Activated CD4-positive, alpha-beta T cell treated with anti-CD3 and anti-CD28 coated beads for 1 hour (primary cell): ENCODE measurements at places on chromosomes 4 and X.

GRCh38 chrX:120029354-120029753 lies 48.1 kb downstream of the RHOXF2B start:
- no peak for DNase-seq

- no peak for DNase-seq
Observed at GRCh38 chr4:118351851-118352827, 664 bp downstream of the PRSS12 start.

DNA sequence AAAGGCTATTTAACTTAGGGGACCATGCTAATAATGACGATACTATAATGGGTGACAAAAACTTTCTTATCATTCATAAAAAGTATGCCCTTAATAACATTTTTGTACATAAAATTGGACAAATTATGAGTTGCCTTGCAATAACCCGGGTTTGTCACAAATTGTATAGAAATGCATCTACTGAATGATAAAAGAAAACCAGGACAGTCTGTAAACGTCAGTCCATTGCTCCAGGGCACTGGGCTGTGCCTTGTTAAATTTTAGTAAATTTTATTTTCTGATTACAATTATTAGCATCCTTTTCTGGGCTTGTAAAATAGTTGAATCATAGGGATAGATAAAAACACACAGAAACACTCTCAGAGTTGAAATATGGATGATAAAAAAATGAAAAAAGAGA lies 778.3 kb downstream of the RAPGEF2 start:
- no peak for DNase-seq

- no peak for DNase-seq
Observed at GRCh38 chrX:80237072-80237471, 183.2 kb upstream of the TENT5D start.

GRCh38 chr4:53638919-53639318 lies 47.6 kb upstream of the LNX1 start:
- DNase-seq: no peak

- no peak for DNase-seq
Observed at GRCh38 chrX:66544181-66544580, 94.7 kb downstream of the EDA2R start.

DNA sequence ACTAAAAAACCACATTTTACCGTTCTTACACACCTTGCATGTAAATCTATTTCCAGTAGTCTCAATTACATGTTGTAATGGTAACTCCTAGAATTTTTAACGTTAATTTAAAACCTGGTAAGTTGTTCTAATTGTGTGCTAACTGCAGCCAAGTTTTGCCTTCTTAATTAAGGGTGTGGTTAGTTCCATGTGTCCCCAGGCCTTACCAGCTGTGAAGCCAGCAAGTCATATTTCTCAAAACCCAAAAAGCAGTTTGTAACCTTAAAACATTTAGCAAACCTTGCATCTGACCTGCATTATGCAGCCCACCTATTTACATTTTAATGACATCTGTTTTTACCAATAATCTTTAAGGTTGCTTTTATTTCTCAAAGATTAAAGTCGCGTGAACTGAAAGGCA lies 18.4 kb upstream of the FAM47E start:
- no peak for DNase-seq

- no peak for DNase-seq
Observed at GRCh38 chr4:124777007-124777406, 64.5 kb upstream of the ANKRD50 start.

DNA sequence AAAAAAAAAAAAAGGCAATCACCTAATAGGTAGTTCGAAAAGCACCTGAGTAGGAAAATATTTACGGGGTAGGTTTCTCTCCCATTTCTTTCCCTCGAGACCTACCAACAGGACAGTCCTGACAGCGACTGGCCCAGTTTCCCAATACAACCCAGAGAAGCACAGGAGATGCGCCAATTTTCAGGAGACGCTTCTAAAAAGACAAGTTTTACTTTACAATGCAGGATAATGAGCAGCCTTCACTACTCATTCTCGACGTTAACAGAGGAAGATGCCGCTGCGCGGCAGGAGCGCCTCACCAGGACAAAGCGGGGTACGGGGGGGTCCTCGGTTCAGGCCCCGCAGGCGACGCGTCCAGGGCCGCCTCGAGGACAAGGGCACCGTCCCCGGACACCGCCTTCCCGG lies 708 bp downstream of the BCLAF3 start:
- no peak for DNase-seq

GRCh38 chr4:150229520-150229919 lies 151.3 kb downstream of the DCLK2 start:
- no peak for DNase-seq

- DNase-seq: no peak
Observed at GRCh38 chrX:2678583-2678982, 12.5 kb upstream of the CD99 start.

GRCh38 chrX:41336447-41336846 lies 2.5 kb downstream of the DDX3X start:
- no peak for DNase-seq

DNA sequence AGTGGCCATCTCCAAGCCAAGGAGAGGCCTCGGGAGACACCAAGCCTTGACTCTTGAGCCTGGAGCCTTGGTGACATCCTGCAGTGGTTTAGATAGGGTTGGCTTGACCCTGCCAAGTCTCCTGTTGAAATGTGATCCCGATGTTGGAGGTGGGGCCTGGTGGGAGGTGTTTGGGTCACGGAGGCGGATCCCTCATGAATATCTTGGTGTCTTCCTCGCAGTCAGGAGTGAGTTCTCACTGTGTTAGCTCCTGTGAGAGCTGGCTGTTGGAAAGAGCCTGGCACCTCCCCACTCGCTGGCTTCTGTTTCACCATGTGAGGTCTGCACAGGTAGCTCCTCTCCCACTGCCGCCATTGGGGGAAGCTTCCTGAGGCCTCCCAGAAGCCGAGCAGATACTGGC lies 38.8 kb downstream of the ADRA2C start:
- no peak for DNase-seq

DNA sequence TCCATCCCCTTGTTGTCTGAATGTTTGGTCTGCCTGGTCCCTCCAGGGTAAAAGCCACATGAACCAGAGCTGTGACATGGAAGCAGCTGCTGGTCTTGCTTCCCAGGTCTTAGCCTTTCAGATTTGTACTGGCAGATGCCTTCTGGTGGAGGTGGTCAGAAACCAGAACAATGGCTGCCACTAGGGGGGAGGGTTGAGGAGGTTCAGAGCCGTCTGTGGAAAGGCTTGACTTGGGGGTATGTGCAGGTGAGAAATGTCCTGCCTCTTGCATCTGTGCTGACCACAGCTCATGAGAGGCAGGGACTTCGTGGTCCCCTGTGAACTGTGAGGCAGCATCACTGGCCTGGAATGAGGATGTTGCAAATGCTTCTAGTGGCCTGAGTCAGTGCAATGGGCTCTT lies 144.2 kb upstream of the WDR1 start:
- no peak for DNase-seq

DNA sequence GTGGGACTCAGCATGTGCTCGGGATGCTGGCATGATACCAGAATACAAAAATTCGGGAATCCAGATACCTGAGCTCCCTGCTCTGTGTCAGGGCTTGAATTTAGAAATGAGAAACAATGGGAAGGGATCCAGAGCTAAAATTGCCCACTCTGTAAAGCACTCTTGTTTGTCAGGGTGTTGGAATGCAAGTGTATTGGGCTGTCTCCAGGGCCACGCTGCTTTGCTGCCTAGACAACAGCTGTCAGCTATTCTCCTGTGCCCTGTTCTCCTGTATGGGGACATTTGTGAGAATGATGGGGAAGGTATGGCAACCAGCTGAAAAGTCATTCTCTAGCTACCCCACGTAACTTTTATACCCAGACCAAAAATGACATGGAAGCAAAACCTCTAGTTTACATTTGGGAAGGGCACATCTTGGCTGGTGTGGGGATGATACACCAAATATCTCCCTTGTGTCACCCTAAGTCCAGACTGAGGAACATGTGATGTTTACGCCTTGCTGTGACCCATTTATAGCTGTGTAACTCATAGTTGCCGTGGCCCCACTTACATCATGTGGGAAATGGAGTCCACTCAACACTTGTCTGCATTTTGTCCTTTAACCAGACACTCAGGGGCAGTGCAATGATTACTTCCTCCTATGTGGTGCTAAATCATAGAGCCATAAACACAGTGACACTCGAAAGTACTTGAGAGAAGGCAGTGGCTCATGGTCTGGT lies 46.6 kb downstream of the SMPX start:
- no peak for DNase-seq

DNA sequence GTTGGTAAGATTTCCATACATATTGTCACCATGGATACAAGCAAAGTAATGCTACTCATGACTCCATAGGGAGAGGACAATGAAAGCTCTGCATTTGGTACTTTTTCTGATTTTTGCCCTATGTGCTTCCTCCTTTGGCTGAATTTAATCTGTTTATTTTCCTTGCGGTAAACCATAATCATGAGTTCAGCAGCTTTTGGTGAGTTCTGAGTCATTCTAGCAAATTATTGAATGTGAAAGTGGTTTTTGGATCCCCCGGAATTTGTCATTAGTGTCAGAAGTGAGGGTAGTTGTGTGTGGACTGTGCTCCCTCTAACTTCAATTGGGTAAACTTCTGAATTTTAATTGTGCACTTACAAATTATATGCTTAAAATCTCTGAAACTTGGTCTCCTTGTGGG lies 170.3 kb downstream of the MOSPD2 start:
- no peak for DNase-seq

DNA sequence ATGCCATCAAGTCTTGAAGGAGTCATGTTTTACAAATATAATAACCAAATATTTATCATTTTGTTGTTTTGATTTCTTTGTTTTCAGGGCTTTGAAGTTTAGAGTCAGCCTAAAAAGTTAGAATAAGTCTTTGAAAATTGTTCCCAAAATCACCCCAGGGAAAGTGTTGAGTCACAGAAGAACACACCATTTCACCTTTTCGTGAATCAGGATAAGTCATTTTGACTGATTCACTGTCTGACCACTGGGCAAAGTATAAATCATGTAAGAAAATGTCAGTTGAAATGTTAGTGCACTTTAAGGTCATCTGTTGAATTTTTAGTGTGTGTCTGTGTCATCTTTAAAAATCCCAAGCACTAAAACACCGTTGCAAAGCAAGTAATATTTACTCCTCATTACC lies 1320.1 kb downstream of the RPA4 start:
- DNase-seq: no peak

DNA sequence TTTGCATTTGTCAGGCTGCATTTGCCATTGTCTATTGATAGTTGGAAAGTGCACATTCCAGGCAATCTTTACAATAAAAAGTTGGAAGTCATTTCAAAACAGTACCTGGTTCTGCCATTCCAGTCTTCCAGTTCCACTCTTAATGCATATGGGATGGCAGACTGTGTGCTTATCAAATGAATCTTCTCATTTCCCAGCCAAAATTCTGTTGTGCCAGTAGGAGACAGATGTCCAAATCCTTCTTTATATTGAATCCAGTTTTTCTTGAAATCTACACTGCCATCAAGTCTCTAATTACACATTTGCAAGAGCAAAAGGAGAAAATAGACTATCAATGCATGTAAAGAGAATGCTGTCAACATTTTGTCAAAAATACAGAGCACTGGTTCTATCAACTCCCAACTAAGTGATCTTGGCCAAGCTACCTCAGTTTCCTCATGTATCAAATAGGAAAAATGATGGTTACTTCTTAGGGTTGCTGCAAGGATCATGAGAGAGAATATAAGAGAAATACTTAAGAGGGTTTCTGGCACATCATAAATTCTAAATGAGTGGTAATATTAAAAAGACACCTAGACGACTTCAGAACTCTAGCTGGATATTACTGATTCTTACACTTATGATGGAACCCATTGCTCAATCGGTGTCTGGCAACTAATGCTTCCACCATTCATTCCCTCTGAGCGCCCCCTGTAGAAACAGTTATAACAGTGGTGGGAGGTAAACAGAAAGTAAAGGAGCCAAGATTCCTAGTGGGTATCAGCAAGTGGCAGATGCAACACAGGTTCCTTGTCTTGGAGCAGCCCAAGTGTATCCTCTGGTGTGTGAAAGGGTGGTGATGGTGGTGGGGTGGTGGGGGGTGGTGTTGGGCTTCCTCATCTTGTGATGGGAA lies 3.8 kb downstream of the FGG start:
- DNase-seq: no peak

DNA sequence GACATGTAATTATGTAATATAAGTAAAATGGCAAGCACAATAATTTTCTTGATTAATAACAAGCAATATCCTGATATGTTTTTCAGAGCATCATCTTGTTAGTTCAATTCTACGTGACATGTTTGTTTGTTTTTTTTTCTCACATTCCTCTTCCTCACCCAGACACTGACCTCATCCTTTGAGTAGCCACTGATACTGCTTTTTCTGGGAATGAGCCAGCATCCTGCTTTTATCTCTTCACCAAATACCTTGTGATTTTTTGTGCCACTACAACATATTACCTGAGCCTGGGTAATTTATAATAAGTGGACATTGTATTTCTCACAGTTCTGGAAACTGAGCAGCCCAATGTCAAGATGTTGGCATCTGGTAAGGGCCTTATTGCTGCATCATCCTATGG lies 484.0 kb downstream of the NAF1 start:
- no peak for DNase-seq

DNA sequence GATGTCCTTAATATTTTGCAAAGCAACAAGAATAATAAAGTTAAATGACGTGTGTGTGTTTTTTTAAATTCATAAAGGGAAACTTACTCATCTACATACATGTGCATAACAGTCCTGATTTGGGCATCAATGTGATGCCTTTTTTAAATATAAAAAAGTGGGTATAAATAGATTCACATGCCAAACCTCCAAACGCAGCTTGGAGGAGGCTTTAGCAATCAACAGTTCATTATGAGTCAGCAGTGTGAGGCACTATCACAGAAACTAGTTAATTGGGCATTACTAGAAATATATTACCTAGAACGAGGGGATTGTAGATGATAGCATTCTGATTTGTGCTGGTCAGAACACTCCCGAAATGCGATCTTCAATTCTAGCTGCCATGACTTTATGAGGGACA lies 115.1 kb downstream of the HS6ST2 start:
- no peak for DNase-seq
